ENCODE measurements at places on chromosomes 1 and 21.

GRCh38 chr1:10869933-10870332, 73.5 kb upstream of the CASZ1 start:
- DNase-seq = no peak

DNA sequence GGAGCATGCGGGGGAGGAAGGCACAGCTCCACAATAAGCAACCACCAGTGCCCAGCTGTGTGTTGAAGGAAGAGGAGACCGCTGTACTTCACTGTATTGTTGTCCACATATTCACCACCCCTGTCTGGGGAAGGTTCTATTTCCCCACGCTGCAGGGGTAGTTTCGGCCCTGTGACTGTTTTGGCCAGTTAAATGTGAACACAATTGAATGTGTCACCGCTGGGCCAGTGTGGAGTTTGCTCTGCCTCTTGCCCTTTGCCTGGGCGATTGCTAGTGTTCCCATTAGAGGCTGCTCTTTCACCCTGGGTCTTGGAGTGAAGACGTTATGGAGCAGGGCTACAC, 32.6 kb downstream of the UBE4B start:
- DNase-seq = no peak

- DNase-seq = no peak
Measured at GRCh38 chr1:162974810-162975209, 94.4 kb upstream of the RGS4 start.

DNA sequence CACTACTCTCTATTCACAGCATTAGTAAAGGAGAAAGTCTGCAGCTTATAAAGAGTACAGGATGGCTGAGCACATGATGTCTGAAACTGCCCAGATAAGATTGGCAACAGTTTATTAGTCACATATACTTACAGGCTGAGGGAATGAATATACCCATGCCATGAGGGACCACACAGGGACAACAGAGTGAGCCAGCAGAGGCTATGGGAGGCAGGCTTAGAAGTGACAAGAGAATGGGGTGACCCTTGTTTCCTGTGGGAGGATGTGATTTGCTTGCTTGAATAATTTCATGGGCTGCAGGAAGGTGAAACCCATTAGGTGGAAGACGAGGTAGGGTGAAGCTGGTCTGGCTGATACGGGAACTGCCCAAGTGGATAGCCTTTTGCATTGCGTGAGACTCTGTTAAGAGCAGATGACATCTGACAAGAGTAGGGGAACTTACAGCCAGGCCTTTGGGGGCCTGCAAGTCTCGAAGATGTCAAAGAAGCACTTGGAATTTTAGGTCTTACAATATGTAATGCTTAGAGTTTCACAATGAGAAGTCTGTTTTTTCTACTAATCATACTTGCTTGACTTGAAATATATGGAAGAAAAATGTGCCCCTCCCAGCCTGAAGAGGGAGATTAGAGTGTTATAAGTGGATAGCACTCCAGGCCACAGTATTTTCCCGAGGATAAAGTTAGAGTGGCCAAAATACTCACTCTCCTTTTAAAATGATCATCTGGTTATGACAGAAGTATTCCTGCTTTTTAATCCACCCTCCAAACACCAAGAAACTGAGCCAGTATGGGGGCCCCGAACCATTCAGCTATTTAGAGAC, 34.6 kb upstream of the TNFSF4 start:
- no peak for DNase-seq

DNA sequence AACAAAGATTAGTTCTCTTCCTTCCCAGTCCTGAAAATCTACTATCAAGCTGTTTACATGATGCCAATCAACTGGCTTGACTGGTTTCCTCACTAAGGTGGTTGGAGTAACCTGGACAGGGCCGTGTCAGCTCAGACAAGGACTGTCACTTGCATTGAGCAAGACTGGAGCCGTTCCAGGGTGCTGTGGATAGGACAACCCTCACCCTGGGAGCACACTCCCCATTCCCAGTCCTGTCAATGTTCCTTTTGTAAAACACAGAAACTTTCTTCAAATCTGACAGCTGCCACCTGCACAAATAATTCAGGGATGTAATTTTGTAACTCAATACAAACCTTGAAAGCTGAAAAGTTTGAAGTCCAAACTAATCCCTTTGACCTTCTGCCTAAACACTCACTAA, 31.4 kb downstream of the PLPP3 start:
- no peak for DNase-seq

DNA sequence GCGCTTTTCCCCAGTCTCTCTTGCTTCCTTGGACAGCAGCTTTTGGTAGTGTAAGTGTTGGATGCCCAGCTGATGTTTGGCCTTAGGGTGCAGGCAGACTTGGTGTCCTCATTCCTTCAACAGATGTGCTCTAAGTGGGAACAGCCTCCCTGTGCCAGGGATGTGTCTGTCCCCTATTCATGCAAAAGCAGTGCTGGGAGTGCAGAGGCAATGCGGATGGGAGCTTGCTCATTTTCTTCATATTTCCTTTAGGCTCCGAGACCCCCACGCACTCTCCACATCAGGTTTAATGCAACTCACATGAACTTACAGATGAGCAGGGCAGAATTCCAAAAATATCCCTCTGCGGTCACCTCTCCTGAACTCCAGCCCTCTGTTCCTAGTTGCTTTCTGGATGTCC, 96.1 kb downstream of the IER5 start:
- peak; percentile 27 for DNase-seq

- no peak for DNase-seq
Measured at GRCh38 chr1:60149251-60149650, 75.7 kb upstream of the C1orf87 start.

- DNase-seq = no peak
Measured at GRCh38 chr1:2318314-2319278, 72.8 kb downstream of the MORN1 start.

DNA sequence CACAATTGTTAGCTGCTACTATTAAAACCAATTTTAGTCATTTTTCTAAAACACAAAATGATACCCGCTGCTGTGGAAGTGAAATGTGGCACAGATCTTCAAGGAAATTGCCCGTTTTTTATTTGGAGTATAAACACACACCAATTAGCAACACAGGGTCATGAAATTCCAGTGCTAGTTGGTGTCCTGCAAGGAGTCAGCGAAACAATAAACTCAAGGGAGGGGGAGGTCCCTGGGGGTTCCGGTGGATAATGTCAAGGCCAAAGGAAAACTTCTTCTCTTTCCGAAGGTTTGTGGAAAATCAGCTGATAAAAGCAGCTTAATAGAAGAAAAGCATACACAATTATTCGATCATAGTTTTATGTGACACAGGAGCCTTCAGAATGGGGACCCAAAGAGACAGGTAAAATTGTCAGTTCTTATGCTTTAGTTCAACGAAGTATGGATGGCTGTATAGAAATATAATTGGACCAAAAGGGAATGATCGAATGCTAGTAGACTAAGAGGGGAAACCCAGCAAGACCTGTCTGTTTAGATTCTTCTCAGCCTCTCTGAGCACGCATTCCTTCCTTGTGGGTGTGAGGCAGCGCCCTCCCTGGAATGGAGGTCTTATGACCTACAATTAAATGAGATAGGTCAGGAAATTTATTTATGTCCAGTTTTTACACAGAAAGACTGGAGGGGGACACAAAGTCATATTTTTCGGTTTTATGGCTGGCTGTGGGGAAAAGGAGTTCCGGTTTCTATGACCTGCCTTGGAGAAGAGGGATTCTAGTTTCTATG, 65.9 kb downstream of the KCNK1 start:
- DNase-seq = no peak

GRCh38 chr1:22602060-22602740, 34.2 kb upstream of the C1QA start:
- DNase-seq = no peak

- no peak for DNase-seq
Measured at GRCh38 chr21:22136740-22137139, 1138.5 kb downstream of the NCAM2 start.

GRCh38 chr1:7389201-7389905, 381.7 kb upstream of the VAMP3 start:
- DNase-seq = peak; percentile 59

GRCh38 chr21:46117586-46118315, 19.8 kb downstream of the COL6A2 start:
- no peak for DNase-seq

GRCh38 chr1:234881893-234882771, 246.5 kb downstream of the TOMM20 start:
- no peak for DNase-seq

DNA sequence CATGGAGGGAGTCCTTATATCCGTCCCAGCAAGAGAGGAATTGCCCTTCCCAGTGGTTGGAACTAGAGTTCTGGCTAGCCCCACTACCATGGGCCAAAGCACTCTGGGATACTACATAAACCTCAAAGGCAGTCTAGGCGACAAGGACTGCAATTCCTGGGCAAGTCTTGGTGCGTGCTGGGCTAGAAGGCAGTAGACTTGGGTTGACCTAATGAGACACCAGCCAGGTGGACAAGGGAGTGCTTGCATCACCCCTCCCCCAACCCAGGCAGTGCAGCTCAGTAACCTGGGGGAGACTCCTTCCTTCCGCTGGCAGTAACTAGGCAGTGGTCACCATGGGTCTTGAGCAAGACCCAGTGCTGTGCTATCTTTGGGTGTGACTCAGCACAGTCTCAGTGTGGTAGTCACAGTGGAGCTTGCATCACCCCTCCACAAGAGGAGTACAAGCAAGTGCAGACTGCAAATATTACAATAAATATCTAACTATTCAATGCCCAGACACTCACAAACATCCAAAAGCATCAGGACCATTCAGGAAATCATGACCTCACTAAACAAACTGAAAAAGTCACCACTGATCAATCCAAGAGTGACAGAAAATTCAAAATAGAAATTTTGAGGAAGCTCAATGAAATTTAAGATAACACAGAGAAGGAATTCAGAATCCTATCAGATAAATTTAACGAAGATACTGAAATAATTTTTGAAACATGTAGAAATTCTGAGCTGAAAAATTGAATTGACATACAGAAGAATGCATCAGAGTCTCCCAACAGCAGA, 84.7 kb upstream of the LYPLAL1 start:
- no peak for DNase-seq

- no peak for DNase-seq
Measured at GRCh38 chr21:36255663-36256062, 64.3 kb upstream of the MORC3 start.

GRCh38 chr1:196361112-196361714, 247.0 kb downstream of the KCNT2 start:
- no peak for DNase-seq

DNA sequence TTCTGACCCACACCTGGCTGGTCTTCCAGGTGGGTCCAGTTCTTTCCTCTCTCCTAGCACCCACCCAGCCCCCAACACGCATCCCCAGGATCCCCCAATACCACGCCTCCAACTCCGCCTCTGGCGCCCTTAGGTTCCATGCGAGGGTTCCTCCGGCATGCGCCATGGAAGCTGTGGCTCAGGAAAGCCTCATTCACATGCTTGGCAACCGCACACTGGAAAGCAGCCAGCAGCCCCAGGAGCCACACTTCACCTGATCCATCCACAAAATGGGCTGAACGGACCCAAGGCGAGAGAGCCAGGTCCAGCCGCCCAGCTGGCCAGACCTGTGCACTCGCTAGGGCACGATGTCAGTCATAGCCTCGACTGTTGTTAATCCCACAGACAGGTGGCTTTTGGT, 161.2 kb downstream of the PSMG1 start:
- DNase-seq = no peak

DNA sequence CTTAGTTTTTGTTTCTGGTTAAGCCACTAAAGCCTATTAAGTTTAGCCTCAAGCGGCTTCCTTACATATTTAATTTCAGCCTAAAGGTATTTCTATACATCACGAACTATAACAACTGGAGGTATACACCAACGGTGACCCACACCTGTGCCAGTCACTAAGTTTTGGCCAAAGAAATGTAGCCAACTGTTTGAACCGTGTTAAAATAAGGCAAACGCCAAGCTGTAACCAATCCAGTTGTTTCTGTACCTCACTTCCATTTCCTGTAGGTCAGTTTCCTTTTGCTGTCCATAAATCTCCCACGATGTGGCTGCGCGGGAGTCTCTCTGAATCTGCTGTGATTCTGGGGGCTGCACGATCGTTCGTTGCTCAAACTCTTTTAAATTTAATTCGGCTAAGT, 5.6 kb upstream of the ERO1B start:
- DNase-seq = no peak

DNA sequence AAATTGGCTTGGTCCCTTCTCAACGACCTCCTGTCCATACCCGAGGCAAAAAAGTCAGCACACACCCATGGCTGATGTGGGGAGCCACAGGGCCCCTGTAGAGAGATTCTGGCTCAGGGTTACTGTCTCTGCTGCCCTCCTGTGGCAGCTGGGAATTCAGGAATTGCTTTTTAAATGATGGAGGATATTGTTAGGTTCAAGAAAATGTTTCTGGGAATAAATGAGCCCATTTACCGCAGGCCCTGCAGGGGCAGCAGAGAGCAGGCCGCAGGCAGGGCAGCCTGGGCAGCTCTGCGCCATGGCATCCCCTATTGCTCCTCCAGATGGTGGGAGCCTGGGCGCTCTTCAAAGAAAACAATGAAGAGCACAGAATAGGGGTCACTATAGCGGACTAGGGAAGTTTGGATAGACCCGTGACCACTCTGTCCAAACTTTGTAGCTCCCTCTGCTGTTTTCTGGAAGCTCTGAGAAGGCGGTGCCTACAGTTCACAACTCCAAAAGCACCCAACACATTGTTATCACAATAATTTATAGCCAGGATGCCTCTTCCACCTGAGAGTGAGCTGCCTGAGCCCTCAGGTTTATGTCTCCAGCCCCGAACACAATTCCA, 201.1 kb downstream of the BACH1 start:
- no peak for DNase-seq

DNA sequence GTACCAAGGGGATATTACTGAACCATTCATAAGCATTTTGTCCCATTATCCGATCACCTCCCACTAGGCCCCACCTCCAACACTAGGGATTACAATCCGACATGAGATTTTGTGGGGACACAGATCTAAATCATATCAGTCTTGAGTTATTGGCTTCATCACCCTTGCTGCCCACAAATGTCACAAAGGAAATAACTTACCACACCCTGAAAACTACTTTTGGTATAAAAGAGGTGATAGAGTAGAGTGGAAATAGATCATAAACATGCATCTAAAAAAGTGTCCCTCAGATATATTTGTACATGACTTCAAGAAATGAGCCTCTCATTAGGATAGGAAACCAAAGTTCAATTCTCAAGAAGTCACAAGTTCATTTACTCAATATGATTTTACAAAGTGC, 22.6 kb upstream of the FCRL3 start:
- DNase-seq = no peak

GRCh38 chr1:6137758-6138157, 42.4 kb downstream of the CHD5 start:
- DNase-seq = no peak

- DNase-seq = no peak
Measured at GRCh38 chr1:240522122-240522822, 89.7 kb downstream of the GREM2 start.

- DNase-seq = no peak
Measured at GRCh38 chr1:84272401-84272800, 29.1 kb upstream of the SAMD13 start.

GRCh38 chr21:26425576-26425975, 147.5 kb downstream of the CYYR1 start:
- DNase-seq = no peak

DNA sequence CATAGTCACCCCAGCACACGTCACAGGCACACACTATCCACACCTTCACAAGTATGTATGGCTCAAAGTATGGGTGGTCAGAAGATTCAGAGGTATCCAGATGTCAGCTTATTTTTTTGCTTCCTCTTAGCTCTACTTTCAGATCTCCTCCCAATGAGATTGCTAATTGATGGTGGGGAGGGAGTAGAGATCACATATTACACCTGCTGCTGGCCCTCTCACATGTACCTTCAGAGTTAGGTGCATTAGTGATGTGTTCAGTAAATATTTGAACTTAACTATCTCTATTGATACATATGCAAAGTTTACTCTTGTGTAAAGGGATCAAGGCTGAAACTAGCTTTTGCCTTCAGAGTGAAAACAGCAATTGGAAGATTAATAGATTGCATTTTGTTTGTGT, 262.6 kb downstream of the PCP4 start:
- DNase-seq = no peak
